ENCODE measurements at places on chromosomes 12 and 14.
A peak's percentile ranks its signal among the peaks of the same experiment; 100 is the strongest.

DNA sequence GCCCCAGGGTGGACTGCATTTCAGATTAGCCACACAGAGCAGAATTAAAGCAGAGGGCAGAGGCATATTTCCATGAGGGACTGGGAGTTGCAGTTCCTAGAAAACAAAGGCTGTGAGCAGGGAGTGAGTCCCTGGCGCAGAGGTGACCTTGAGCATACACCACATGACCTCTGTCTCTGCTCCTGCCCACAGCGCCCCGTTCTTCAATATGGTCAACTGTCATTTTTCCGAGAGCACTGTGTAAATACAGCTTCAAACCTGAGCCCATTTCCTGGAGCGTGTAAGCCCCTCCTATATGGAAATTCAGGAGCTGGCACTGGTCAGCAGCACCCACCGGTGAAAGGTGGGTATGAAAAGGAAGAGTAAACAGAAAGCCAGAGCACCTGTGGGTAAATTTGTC is 192.2 kb upstream of the PELI2 start:
- no peak for DNase-seq

- DNase-seq: no peak
Measured at GRCh38 chr12:20175704-20176388, 192.5 kb upstream of the PDE3A start.

GRCh38 chr12:96403870-96404269 is 3.6 kb upstream of the CDK17 start:
- no peak for DNase-seq

DNA sequence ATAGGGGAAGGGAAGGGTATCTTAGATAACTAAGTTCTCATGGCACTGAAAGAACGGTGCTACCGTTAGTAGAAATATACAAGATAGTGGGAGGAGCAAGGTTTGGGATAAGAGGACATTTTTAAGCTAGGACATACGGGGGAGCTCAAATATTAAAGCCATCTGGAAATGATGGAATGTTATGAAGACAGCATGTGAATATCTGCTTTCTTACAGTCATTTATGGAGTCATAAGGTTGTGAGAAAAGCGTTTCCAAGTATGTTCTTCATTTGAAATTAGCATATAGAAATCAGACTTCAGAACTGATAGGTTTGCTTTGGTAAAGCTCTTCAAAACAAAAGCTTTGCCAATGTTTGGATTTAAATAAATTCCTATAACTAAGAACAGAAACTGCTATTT is 62.3 kb downstream of the OTOGL start:
- DNase-seq: no peak

DNA sequence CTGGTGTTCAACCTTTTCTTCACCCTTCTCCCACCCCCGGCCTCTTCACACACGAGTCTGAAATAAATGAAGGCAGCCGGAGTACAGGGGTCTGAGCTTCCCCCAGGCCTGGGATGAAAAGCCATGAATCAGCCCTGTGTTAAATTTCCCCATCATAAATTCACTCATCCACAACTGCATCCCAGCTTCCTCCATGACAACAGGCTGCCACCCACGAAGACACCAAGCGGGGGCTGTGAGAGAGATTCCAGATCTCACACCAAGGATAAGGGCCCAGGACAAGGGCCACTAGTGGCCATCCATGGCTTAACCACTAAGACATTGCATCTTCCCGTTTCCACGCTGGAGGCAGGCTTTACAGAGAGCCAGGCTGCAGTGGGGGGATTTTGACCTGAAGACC is 93.9 kb upstream of the NCOR2 start:
- DNase-seq: no peak

DNA sequence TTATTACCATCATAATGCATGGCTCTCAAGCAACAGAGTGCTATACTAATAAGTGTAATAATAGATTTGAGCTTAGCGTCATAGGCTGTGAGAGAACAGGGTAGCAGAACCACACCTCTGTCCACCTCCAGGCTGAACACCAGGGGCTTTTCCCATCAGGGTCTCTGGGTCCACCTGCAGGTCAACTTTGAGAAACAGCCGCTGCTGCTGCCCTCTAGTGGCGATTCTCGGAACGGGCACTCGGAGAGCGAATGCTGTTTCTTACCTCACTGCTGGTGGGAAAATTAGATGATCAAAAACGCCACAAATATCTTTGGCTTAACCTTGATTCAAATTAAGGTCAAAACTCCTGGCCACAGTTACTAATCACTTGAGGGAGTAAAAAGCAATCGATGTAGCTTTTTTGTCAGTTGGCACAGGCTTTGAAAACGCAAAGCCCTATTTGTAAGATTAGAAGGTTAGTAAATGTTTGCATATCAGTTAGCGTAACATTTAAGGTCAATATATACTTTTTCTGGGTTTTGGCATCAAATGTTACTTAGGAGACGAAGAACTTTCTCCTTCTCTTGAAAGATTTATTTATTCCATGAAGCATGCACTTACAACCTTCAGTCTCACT is 127.9 kb upstream of the TMEM132D start:
- peak; percentile 45 for DNase-seq

- no peak for DNase-seq
Measured at GRCh38 chr12:120125029-120125428, 8.5 kb upstream of the RAB35 start.

Data from COLO829 (cell line).